ENCODE measurements at places on chromosomes 12 and 14.

- DNase-seq, result no peak
These were observed 990.1 kb downstream of the TMTC2 start for GRCh38 chr12:83676781-83677295.

DNA sequence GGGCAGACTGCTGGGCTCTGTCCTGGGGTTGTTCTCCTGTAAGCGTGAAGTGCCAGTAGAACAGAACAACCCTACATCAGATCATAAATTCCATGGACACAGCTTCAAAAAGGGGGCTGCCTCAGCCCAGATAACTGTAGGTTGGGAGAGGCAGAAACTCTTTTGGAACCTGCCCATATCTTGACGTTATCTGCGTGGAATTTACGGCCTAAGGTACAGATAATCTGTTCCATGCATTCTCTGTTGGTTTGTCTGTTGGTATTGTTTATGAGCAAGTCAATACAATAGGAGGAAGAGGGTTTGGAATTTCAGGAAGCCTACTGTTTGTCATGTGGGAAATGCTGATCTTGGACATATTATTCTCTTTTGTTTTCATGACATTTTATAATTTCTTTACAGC is 36.7 kb downstream of the SLC25A47 start:
- no peak for DNase-seq

DNA sequence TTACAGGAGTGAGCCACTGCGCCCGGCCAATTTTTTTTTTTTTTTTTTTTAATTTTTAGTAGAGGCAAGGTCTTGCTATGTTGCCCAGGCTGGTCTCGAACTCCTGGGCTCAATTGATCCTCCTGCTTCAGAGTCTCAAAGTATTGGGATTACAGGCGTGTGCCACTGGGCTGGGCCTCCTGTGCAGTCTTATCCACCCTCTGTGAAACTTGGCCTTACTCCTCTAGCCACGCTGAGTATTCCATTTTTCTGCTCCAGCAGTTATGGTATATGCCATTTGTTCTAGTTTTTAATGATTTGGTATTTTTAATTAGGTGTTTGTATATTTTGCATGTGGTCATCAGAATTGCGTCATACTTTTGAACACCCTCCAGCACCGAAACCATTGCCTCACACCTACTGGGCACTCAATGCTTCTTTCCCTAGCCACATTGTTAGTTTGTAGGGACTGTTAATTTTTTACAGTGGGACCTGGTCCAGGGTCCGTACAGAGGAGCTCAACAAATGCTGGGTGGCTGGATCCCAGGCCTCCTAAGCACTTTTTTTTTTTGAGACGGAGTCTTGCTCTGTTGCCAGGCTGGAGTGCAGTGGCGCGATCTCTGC is 11.4 kb downstream of the RIOX1 start:
- no peak for DNase-seq

- DNase-seq, result no peak
These were observed 101.7 kb upstream of the C14orf180 start for GRCh38 chr14:104477666-104478380.

- no peak for DNase-seq
These were observed 12.5 kb upstream of the AVPR1A start for GRCh38 chr12:63163541-63163940.
